Gastrocnemius medialis (tissue), 4 donors: ENCODE measurements at places on chromosomes 6 and 20. TPM values are rescaled to one million over a fixed set of nuclear protein-coding genes. Genes with fewer than 3 reads are reported as not detected.

GRCh38 chr20:36795691-36796090 lies 22.1 kb upstream of the DSN1 start:
- no peak overlapping the region for H3K27ac ChIP-seq
- no peaks in the 10 kb centered on the region for H3K36me3 ChIP-seq
- no peaks in the 10 kb centered on the region for H3K27me3 ChIP-seq
- DNase-seq = no peak
- peaks cover 3% of the 10 kb centered on the region for H3K4me1 ChIP-seq
- H3K4me3 ChIP-seq = no peak overlapping the region

- DNase-seq = no peak
- no peaks in the 10 kb centered on the region for H3K36me3 ChIP-seq
- no peak overlapping the region for H3K27ac ChIP-seq
- no peaks in the 10 kb centered on the region for H3K4me1 ChIP-seq
- H3K27me3 ChIP-seq = no peaks in the 10 kb centered on the region
Observed at GRCh38 chr6:2225422-2226392, 19.7 kb downstream of the GMDS start.

DNA sequence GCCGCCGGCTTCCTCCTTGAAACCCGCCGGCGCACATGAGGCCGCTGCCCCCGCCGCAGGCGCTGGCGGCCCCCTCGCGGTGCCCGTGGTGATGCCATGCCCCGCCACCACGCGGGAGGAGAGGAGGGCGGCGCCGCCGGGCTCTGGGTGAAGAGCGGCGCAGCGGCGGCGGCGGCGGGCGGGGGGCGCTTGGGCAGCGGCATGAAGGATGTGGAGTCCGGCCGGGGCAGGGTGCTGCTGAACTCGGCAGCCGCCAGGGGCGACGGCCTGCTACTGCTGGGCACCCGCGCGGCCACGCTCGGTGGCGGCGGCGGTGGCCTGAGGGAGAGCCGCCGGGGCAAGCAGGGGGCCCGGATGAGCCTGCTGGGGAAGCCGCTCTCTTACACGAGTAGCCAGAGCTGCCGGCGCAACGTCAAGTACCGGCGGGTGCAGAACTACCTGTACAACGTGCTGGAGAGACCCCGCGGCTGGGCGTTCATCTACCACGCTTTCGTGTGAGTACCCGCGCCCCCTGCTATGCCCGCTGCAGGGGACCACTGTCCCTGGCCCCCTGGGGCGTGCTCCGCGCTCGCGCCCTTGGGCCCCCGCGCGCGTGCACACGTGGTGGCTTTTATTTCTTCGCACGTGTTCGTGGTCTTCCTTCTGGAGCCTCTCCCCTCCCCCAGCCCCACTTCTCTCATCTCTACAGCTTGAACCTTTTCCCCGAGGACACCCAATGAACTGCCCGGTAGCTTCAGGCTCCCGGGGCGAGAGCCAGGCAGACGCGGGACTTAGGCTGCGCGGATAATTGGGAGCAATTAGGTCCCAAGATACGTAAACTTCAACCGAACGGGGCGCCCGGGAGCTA lies 453 bp downstream of the KCNQ5 start:
- DNase-seq = no peak
- peaks cover 13% of the 10 kb centered on the region for H3K4me1 ChIP-seq
- H3K27ac ChIP-seq = peak overlapping the region; percentile 64

- no peak overlapping the region for H3K27ac ChIP-seq
- H3K4me3 ChIP-seq = no peak overlapping the region
- DNase-seq = no peak
Observed at GRCh38 chr6:74415056-74415455, 719.1 kb downstream of the CD109 start.

- no peak overlapping the region for H3K27ac ChIP-seq
- H3K36me3 ChIP-seq = no peaks in the 10 kb centered on the region
- H3K4me3 ChIP-seq = no peak overlapping the region
- peaks cover 6% of the 10 kb centered on the region for H3K4me1 ChIP-seq
Observed at GRCh38 chr20:35271904-35272303, 6.0 kb downstream of the MMP24OS start.

DNA sequence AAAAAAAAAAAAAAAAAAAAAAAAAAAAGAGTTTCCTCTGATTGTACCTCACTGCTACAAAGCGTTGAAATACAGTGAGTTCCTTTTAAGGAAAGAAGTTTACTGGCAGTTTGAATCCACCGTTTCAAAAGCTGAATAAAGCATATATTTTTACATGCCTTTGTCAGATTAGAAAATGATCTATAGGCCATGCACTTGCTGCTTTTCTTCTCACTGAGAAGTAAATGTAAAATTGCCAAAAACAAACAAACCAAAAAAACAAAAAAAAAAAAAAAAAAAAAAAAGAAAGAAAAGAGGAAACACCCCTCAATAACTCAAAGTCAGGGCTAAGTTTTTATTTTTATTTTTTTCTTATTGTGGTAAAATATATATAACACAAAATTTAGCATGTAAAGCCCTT lies 81.9 kb downstream of the LYRM4 start:
- no peak for DNase-seq
- H3K4me3 ChIP-seq = no peak overlapping the region
- no peaks in the 10 kb centered on the region for H3K27me3 ChIP-seq
- H3K27ac ChIP-seq = no peak overlapping the region

DNA sequence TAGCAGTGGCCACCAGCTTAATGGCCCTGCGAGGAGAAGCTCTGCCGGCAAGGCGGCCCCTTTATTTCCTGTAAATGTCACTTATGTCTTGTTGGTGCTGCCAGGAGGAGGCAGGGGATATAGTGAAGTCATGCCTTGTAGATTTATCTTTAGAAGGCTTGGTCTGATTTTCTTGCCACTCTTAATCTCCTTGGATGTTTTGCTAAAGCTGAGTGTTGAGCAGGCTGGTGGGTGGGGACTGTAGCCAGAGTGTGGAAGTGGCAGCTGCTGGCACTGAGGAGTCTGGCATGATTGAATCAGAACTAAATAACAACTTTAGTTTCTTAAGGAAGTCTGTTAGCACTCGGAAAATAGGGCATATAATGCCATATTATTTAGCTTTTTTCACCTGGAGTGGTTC lies 77.9 kb downstream of the PHF20 start:
- peak overlapping the region; percentile 40 for H3K27ac ChIP-seq
- no peaks in the 10 kb centered on the region for H3K27me3 ChIP-seq
- no peak for DNase-seq
- H3K36me3 ChIP-seq = peaks cover 31% of the 10 kb centered on the region
- peaks cover 36% of the 10 kb centered on the region for H3K4me1 ChIP-seq

PSORS1C1 gene
- total RNA-seq = not detected

PCED1A gene
- total RNA-seq = 9.3 TPM

DNA sequence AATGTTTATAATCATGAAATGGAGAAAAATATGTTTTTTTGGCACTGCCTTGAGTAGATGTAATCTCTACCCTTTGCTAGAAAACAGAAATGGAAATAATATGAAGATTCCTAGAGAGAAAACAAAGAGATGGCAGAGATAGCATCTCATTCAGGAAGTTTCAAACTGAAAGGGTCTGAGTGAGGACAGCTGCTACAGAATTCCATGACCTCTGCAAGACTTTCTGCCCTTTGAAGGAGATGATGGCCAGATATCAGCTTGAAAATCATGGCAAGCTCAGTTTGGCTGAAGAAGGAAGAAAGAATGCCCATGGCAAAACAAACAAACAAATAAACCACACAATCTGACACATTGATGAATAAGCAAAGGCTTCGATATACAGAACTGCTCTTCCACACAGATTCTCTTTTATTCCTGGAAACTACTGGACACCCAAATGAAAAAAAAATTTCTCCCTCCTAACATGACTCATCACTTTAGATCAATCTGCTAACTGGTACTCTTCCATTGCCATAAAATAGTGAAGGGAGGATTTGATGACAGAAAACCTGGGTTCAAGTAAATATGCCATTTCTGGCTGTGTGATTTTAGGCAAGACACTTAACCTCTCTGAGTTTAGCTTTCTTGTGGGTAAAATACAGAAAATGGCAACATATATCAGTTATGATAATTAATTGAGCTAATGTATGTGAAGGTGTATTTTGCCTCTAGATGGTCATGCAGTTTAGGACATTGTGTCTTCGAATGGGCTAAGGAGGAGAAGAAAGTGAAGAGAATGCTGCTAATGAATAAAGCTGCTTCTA lies 105.9 kb upstream of the SPACA1 start:
- H3K4me3 ChIP-seq = no peak overlapping the region
- H3K27ac ChIP-seq = no peak overlapping the region
- no peaks in the 10 kb centered on the region for H3K36me3 ChIP-seq
- H3K4me1 ChIP-seq = peaks cover 7% of the 10 kb centered on the region

- H3K27me3 ChIP-seq = peaks cover 10% of the 10 kb centered on the region
- no peaks in the 10 kb centered on the region for H3K4me1 ChIP-seq
- H3K27ac ChIP-seq = no peak overlapping the region
- H3K36me3 ChIP-seq = no peaks in the 10 kb centered on the region
- H3K4me3 ChIP-seq = no peak overlapping the region
- DNase-seq = no peak
Observed at GRCh38 chr6:41343641-41344187, 8.3 kb downstream of the NCR2 start.

ATRN gene
- total RNA-seq = 14.4 TPM

DNA sequence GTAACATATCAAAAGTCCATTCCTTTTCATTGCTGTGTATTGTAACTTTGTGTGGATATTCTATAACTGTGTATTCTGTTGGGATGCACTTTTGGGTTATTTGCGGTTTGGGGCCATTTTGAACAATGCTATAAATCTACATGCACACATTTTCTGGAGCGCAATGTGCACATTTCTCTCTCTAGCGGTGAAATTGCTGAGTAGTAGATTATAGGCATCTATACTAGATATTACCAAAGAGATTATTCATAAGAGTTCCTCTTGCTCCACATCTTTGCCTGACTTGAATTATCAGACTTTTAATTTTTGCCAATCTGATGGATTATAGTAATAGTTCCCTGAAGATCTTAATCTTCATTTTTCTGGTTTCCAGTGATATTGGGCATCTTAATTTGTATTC lies 18.3 kb upstream of the FRK start:
- no peak overlapping the region for H3K4me3 ChIP-seq
- no peaks in the 10 kb centered on the region for H3K36me3 ChIP-seq
- H3K27ac ChIP-seq = no peak overlapping the region
- H3K27me3 ChIP-seq = no peaks in the 10 kb centered on the region

DNA sequence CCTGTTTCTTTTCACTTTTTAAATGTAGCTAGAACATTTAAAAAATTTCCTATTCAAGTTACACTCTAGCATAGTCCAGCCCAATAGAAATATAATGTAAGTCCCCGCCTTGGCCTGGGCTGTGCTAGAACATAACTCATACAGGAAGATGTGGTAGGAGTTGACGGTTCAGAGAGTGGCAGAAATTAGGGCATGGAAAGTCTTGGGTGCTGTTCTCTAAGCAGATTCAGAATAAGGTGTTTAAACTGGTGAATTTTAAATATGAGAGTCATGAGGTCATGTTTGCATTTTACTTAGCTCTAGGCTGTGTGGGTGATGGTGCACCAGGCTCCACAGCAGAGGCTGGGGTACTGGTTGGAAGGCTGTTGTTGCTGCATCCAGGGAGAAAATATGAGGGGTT lies 256.5 kb downstream of the FARS2 start:
- no peak overlapping the region for H3K27ac ChIP-seq
- H3K4me3 ChIP-seq = no peak overlapping the region
- H3K4me1 ChIP-seq = no peaks in the 10 kb centered on the region

GRCh38 chr6:157530126-157530525 lies 149.1 kb downstream of the ZDHHC14 start:
- no peak for DNase-seq
- H3K27me3 ChIP-seq = no peaks in the 10 kb centered on the region
- no peaks in the 10 kb centered on the region for H3K36me3 ChIP-seq
- peak overlapping the region; percentile 36 for H3K27ac ChIP-seq
- H3K4me3 ChIP-seq = no peak overlapping the region
- peaks cover 24% of the 10 kb centered on the region for H3K4me1 ChIP-seq
